ENCODE measurements at places on chromosomes 5 and 9.

- DNase-seq: no peak
Observed at GRCh38 chr5:154749491-154749890, 5.7 kb upstream of the LARP1 start.

GRCh38 chr5:128053291-128053954 is 30.1 kb upstream of the SLC12A2 start:
- no peak for DNase-seq

DNA sequence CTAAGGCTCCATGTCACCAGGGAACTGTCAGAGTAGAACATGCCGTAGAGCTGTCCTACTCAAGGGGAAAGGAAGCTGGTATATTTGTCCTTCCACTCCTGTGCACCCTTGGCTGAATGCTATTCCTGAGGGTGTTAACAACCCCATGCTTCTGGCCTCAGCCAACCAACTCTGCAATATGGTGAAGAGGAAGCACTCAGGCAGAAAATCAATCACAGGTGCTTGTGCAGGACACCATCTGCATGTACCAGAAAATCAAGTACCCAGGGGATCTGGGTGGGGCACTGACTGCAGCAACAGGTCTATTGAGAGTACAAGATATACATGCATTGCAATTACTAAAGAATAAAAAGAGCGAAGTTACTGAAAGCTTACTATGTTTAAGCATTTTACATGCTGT is 51.4 kb upstream of the NEK6 start:
- no peak for DNase-seq

DNA sequence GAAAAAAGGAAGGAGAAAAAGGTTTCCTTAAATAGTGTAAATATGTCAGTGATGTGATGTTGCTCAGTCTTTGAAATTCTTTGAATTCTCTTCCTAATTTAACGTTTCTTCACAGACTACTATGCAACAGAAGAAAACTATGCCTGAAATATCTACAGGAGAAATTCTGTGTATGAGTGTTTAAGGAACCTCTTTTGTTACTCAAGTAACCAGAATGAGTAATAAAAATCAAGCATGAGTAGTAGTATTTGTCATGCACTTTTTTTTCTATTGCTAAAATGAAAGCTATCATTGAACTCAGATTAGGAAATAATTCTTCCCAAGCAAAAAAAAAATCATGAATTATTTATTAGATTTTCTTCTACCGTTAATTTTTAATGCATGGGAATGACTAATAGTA is 20.3 kb upstream of the THG1L start:
- DNase-seq: no peak

- DNase-seq: no peak
Observed at GRCh38 chr9:8668751-8669150, 869.2 kb upstream of the DMAC1 start.

GRCh38 chr5:23742701-23743100 is 235.3 kb downstream of the PRDM9 start:
- DNase-seq: no peak

DNA sequence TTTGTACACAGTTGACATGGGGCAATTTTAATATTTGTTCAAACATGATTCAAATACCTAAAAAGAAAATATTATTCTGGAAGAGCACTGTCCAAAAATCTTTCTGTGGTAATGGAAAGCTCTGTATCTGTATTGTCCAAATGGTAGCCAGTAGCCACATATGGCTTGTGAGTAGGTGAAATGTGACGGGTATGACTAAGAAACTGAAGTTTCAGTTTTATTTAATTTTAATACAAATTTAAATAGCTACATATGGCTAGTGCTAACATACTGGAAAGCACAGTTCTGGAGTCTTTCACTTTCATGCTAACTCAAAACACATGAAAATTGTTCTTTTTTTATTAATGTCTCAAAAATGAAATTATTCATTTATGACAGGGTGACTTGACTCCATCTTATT is 132.6 kb downstream of the PLK2 start:
- DNase-seq: no peak

- no peak for DNase-seq
Observed at GRCh38 chr9:6843742-6844141, 86.0 kb downstream of the KDM4C start.

- DNase-seq: no peak
Observed at GRCh38 chr9:132711846-132712245, 41.6 kb downstream of the GTF3C4 start.

GRCh38 chr5:142063878-142064331 is 44.7 kb upstream of the NDFIP1 start:
- DNase-seq: peak; percentile 82

DNA sequence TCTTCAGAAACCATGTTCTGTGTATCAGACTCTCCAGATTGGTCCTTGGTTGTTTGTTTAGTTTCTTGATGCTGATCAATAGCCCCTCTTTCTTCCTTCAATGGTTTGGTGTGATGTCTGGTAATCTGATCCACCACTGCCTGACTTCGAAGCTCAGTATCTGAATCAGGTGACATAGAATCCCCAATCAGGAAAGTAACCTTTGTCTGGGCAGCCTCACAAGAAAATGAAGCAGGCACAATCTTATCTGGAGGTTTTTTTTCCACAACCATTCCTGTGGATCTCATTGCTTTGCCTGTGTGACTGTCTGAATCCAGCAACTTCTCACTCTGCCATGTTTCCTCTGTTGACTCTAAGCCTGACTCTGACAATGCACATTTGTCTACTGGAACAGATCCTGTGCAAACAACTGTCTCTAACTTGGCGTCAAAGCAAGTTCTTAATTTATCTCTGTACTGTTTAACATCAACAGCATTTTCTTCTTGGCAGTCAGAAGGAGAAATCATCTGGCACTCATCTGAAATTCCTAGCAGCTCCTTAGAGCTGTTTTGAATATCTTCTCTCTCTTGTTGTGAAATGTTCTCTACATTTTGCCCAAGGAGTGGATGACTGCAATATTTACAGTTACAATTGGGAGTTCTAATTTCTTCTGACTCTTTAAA is 37.1 kb upstream of the RAPGEF6 start:
- DNase-seq: no peak

DNA sequence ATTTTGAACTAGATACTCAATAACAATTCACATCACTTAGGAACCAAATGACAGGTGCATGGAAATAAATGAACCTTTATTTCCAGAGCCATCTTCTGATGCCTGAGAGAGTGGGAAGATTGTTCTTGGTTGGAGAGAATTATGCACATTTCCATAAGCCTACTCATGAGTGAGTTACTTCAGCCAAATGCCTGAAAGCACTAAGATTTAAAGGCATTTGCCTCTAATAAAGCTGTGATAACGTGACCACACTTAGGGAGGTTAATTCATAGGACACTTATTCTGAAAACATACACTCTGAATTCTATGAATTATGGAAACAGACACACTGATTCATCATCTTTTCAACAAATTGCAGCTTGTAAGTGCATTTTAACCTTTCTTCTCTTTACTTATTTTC is 40.0 kb downstream of the KCTD16 start:
- DNase-seq: no peak
